ENCODE measurements at places on chromosomes 7 and 10. TPM values are rescaled to one million over a fixed set of nuclear protein-coding genes. Genes with fewer than 3 reads are reported as not detected.

The ITGA8 gene
- total RNA-seq = 0.15 TPM

The TMEM196 gene
- not detected for total RNA-seq

The BLNK gene
- not detected for total RNA-seq

The CTAGE6 gene
- total RNA-seq = 0.07 TPM

The OR9A2 gene
- not detected for total RNA-seq

The SPDYE2 gene
- not detected for total RNA-seq

The TMEM225B gene
- total RNA-seq = 0.53 TPM

Measured in neural progenitor cell (in vitro differentiated cells).